CD4-positive, alpha-beta T cell treated with Interleukin-6 at 100 ng/mL for 8 hours (primary cell): ENCODE measurements at places on chromosomes 6 and 20.

- DNase-seq, result no peak
These were observed 103.7 kb downstream of the TOX2 start for GRCh38 chr20:44018259-44018941.

DNA sequence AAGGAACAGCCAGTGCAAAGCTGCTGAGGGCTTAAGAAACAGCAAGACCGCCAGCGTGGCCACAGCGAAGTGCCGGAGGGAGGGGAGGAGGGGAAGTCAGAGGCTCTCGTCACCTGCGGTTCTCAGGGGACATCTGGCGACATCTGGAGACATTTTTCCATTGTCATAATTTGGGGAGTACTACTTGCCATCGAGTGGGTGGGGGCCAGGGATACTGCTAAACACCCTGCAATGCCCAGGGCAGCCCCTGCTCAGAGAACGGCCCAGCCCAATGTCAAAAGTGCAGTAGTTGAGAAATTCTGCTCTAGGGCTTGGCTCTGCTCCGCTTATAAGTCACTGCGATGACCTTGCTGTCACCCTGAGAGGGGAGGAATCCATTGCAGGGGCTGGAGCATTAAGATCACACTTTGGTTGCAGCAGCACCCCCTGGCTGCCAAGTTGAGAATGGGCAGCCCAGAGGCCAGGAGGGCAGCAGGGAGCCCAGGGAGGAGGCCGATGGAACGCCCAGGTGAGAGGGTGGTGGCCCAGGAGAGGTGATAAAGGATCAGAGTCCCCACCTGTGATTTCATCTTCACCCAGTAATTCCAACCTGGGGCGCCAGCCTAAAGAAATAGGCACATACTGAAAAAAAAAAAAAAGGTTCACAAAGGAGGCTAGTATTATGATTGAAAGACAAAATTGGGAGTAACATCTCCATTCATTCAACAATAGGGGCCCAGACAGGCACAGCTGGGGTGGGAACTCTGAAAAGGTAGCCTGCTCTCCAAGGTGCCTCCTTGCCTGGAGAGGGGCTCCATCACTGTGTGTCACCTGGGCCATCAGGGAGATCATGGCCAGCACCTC, 218.2 kb downstream of the BMP7 start:
- no peak for DNase-seq

DNA sequence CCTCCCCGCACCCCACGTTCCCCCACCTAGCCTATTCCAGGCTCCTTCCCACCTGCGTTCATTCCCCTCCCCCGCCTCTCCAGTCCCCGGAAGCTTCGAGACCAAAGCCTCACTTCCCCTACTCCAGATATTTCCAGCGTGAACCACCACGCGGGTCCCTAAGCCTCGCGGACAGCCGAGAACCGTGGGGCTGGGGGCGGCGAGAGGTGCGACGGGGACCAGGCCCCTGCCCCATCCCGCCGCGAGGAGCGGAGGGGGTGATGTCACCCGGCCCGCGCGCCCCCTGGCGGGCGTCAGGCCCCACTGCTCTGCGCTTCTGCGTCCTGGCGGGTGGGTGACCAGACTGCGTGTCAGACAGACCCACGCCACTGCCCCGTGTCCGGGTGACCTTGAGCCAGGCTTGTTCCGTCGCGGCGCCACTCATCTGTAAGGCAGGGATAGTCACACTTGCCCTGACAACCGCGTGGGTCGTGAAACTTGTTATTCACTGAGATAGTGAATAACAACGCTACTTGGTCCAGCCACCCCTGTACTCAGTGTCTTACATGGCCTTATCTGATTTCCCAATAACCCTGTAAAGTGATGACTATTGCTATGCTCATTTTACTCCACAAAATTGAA, 9.0 kb upstream of the HSP90AB1 start:
- peak; percentile 75 for DNase-seq

GRCh38 chr6:85673198-85674139, 30.8 kb upstream of the SYNCRIP start:
- DNase-seq, result no peak

- no peak for DNase-seq
These were observed 67.2 kb upstream of the DEFB112 start for GRCh38 chr6:50116797-50117542.

DNA sequence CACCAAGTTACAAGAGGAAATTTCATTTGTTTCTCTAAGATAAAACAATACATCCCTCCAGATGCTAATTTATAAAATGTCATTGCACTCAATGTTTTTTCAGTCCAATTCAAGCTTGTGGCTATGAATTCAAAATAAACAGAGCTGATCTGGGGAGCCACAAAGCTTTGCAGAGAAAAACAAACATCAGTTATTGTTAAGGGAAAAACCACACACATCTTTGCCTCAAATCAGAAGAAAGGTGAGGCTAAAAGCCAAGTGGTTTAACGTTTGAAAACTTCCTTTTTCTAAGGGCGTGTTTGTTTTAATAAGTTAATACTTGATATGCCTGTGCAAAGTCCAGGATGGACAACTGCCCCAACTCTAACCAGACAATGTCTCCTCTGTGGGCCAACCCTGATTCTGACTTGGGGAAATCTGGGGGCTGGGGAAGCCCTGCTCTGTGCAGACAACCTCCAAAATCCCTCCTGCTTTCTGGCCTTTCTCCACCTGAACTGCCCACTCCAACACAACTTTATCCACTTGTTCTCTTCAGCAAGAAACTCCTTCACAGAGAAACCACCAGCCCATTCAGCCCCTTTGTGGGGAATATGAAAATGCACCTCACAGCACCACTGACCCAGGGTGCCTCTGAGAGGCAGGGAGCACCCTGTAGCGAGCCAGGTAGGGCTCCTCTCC, 44.6 kb upstream of the NT5E start:
- no peak for DNase-seq

DNA sequence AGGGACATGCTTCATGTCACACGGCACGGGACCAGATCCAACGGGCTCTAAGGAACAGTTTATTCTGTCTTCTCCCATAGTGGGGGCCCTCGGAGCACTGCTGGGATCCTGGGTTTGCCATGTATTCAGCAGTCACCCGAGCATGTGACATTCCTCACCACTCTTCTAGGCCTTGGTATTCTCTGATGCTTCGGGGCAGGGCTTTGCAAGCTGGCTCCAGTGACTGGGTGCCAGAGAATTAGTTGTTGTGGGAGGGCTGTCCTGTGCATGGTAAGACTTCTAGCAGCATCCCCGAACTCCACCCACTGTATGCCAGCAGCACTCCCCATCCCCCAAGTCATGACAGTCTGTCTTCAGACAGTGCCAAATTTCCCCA, 5.4 kb downstream of the CCN5 start:
- DNase-seq, result no peak

- no peak for DNase-seq
These were observed 21.1 kb downstream of the PDRG1 start for GRCh38 chr20:31930779-31931178.
